ENCODE measurements at places on chromosomes 2 and 18. TPM values are rescaled to one million over a fixed set of nuclear protein-coding genes. Genes with fewer than 3 reads are reported as not detected.
A peak's percentile ranks its signal among the peaks of the same experiment; 100 is the strongest.

DNA sequence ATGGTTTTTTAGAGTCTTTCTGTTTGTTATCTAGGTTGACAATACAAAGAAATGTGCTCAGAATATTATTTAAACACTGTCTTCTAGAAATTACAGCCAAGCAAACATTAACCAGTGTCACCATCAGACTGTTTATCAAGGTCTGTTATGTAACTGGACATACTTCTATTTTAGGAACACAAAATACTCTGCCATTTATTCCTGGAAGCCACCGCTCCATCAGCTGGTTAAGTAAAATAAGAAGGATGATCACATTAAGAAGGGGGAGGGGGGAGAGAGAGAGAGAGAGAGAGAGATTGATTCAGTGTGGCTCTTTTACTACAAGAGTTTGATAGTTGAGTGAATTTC is 47.9 kb downstream of the MBP start:
- no peak for DNase-seq

PLEKHH2 gene
- polyA plus RNA-seq = 13.7 TPM

SESTD1 gene
- 30.3 TPM for polyA plus RNA-seq

- no peak for DNase-seq
These were observed 85.1 kb downstream of the LAMA1 start for GRCh38 chr18:7032537-7032936.

DNA sequence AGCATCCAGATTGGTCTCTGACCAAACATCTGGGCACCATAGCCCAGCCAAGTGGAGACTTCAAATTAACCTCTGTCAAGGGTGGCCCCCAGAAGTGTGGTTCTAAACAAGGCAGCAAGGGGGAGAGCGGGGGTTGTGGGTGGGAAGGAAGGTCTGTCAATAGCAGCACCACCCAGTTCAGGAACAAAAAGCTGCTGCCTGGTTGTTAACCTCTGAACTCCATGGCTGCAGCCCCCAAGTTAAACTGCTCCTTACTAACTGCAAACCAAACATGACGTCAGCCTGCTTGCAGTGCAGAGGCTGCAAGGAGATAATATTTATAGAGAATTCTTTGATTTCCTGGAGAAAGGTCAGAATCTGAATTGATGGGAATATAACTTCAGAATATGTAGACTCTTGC is 76.5 kb downstream of the ARL4C start:
- no peak for DNase-seq

KANSL1L gene
- polyA plus RNA-seq = 13.0 TPM

GRCh38 chr2:159153063-159153462 is 133.4 kb downstream of the WDSUB1 start:
- DNase-seq = no peak

DNA sequence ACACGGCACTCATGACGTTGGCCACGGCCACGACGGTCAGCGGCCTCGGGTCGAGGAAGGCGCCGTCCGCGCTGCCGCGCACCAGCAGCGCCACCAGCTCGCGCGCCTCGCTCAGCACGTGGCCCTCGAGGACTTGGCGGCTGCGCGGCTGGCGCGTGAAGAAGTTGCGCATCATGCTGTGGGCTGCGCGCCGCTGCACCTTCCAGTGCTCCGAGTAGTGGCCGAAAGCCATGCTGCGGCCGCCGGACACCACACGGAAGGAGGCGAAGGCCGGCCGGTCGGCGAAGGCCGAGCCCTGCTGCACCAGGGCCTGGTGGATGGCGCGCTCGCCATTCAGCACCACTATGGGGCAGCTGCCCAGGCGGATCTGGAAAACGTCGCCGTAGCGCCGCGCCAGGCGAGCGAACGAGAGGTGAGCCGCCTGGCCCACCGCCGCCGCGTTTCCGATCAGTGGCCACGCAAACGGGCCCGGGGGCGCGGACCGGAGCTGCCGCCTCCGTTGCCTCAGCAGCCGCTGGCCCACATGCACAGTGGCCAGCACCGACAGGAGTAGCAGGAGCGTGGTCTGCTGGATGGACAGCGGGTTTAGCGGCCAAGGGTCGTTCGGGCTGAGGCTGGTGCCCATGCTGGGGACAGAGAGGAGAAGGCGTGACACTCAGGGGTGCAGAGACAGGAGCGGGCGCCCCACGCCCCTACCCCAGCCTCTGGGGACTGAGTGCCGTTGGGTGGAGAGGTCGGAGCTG is 1.0 kb downstream of the CYP1B1 start:
- peak; percentile 40 for DNase-seq

DNA sequence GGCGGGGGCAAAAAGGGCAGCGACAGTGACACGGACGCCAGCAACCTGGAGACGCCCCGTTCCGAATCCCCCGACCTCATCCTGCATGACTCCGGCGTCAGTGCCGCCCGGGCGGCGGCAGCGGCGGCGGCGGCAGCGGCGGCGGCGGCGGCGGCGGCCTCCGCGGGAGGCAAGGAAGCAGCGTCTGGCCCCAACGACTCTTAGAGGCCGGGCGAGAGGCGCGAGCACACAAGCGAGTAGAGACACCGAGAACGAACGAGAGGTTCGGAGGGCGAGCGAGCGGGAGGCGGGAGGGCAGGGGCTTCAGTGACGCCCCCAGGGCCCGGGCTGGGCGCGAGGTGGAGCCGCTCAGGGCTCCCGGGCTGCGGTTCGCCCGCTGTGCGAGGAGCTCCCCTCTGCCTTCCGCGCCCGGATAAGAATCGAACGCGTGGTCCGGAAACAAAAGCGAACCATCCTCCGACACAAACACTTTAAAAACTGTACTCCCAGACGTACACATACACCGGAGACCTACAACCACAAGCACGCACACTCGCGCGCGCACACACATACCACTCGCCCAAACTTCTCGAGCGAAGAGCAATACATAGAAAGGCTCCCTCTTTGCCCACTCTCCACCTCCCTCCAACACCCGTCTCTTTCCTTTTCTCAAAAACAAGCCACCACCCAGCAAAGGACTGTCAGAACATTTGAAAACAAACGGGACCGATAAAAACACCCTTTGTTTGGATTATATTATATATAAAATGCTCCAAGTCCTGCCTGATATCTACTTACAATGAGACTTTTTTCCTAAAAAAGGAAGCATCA is 2.8 kb downstream of the SP9 start:
- peak; percentile 48 for DNase-seq

GRCh38 chr2:7911196-7911595 is 770.7 kb upstream of the ID2 start:
- no peak for DNase-seq

- peak; percentile 94 for DNase-seq
These were observed 184.6 kb downstream of the ZFP36L2 start for GRCh38 chr2:43041661-43042360.

ZAP70 gene
- 12.4 TPM for polyA plus RNA-seq

UGT1A6 gene
- not detected for polyA plus RNA-seq

GRCh38 chr2:8558096-8558495 is 123.8 kb upstream of the ID2 start:
- no peak for DNase-seq

DNA sequence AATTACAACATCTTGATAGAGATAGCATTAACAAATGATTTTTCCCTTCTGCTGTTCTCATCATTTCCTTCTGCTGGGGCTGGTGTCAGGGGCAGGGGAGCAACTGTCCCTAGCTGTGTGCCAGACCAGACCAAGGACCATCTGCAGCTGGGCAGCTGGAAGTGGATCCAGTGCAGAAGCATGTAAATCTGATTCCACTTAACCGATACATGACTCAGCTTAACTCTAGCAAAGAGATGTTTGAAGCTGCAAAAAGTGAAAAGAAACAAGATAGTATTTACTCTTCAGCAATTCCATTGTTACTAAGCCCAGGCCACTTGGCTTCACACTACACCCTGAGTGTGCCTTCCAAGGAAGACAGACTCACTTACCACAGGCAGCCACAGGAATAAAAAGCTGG is 151.1 kb downstream of the GALNT1 start:
- peak; percentile 24 for DNase-seq

DNA sequence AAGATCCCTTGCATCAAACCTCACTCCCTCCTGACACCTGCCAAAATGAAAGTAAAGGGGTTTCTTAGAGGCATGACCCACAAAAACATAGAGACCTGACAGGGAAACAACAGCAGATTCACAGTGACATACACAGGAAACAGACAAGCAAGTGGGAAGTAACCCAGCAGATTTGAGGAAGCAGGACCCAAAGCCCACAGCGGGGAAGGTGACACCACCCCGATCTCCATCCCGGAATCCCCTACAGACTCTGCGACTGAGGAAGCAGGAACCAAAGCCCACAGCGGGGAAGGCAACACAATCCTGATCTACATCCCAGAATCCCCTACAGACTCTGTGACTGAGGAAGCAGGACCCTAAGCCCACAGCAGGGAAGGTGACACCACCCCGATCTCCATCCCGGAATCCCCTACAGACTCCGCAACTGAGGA is 21.6 kb downstream of the CIB4 start:
- DNase-seq = no peak

All from muscle of back (tissue), 13 donors.